ENCODE measurements at places on chromosomes 6 and 20.

- H3K4me1 ChIP-seq = peaks cover 16% of the 10 kb centered on the region
- no peaks in the 10 kb centered on the region for H3K27me3 ChIP-seq
- no peak for DNase-seq
Measured at GRCh38 chr6:106083618-106084017, 2.5 kb upstream of the PRDM1 start.

DNA sequence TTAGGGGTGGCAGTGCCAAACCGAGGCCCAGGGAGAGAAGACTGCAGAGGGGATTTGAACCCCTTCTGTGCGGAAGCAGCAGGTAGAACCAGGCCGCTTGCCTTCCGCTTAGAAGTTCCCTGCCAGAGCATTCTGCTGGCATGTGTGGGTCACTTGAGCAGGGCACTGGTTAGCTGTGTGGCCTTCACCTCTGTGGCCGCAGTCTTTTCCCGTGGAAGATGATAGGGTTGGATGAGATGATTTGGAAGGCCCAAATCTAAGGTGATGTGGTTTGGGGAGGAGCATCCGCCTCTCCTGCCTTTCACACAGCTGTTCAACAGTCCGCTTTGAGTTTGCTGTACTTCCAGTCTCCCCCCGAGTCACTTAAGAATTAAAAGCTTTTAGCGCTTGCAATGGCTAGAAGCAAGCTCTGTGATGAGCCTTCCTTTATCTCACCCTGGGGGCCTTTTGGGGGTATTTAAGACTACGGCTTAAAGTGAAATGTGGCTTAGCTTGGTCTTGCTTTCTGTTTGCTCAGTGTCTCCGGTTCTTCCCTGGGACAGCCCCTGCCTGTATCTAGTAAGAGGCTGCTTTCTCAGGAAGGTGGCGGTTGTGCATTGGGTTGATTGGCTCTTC lies 743 bp downstream of the CMTR1 start:
- peaks cover 5% of the 10 kb centered on the region for H3K4me1 ChIP-seq
- peaks cover 19% of the 10 kb centered on the region for H3K36me3 ChIP-seq
- H3K27me3 ChIP-seq = no peaks in the 10 kb centered on the region
- peak overlapping the region; percentile 80 for H3K4me3 ChIP-seq
- H3K27ac ChIP-seq = no peak overlapping the region

GRCh38 chr6:154428897-154429296 lies 72.3 kb upstream of the IPCEF1 start:
- peaks cover 5% of the 10 kb centered on the region for H3K36me3 ChIP-seq
- no peak overlapping the region for H3K27ac ChIP-seq
- no peak overlapping the region for H3K4me3 ChIP-seq
- 0 out of 2 replicates have a peak, but pooled peaks cover 2% of the 10 kb centered on the region for H3K4me1 ChIP-seq
- no peak for DNase-seq

DNA sequence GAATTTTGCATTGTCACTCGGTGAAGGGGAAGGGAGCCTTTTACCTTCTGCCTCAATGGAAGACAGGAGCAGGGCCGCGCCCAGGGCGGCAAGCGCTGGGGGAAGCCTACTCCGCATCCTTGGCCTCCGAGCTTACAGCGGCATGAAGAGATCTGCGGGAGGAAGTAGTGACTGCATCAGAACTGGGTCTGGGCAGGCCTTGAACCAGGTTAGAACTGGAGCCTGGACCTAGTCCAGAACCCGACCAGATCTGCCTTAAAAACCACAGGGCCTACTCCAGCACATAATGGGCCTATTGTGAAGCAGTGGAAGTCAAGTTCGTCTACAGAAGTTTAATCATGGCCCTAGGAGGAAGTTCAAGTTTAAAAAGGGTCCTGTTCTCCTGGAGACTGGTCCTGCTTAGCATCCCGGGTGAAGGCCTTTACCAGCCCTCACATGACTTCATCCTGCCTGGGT lies 3.1 kb downstream of the COL12A1 start:
- H3K4me3 ChIP-seq = peak overlapping the region; percentile 57
- H3K36me3 ChIP-seq = no peaks in the 10 kb centered on the region
- peaks cover 64% of the 10 kb centered on the region for H3K27me3 ChIP-seq
- peak; percentile 56 for DNase-seq
- H3K4me1 ChIP-seq = no peaks in the 10 kb centered on the region
- no peak overlapping the region for H3K27ac ChIP-seq

- H3K27ac ChIP-seq = no peak overlapping the region
- DNase-seq = no peak
- H3K36me3 ChIP-seq = no peaks in the 10 kb centered on the region
- no peaks in the 10 kb centered on the region for H3K27me3 ChIP-seq
- H3K4me3 ChIP-seq = no peak overlapping the region
Measured at GRCh38 chr6:20708367-20709124, 174.3 kb downstream of the CDKAL1 start.

DNA sequence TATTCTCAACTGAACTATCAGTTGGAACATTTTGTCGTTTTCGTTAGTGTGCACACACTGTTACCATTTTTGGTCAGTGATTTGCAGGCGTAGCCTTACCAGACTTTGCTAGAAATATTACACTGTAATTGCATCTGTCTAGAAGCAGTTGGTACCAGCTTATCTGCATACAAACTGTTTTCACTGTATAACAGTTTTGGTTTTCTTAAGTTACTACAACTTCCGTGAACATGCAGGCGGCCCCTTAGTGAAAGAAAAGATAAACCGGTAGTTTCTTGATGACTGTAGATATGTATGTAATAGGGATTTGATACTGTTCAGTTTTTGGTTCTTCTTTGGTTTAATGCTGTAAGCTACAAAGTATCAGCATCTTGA lies 1.3 kb downstream of the DSTN start:
- no peak overlapping the region for H3K27ac ChIP-seq
- H3K4me3 ChIP-seq = peak overlapping the region; percentile 84
- H3K36me3 ChIP-seq = no peaks in the 10 kb centered on the region
- H3K27me3 ChIP-seq = no peaks in the 10 kb centered on the region
- peaks cover 3% of the 10 kb centered on the region for H3K4me1 ChIP-seq
- no peak for DNase-seq

- H3K27me3 ChIP-seq = no peaks in the 10 kb centered on the region
- H3K27ac ChIP-seq = no peak overlapping the region
- no peak overlapping the region for H3K4me3 ChIP-seq
- H3K36me3 ChIP-seq = no peaks in the 10 kb centered on the region
- no peak for DNase-seq
Measured at GRCh38 chr6:109998159-109998785, 20.2 kb downstream of the GPR6 start.

DNA sequence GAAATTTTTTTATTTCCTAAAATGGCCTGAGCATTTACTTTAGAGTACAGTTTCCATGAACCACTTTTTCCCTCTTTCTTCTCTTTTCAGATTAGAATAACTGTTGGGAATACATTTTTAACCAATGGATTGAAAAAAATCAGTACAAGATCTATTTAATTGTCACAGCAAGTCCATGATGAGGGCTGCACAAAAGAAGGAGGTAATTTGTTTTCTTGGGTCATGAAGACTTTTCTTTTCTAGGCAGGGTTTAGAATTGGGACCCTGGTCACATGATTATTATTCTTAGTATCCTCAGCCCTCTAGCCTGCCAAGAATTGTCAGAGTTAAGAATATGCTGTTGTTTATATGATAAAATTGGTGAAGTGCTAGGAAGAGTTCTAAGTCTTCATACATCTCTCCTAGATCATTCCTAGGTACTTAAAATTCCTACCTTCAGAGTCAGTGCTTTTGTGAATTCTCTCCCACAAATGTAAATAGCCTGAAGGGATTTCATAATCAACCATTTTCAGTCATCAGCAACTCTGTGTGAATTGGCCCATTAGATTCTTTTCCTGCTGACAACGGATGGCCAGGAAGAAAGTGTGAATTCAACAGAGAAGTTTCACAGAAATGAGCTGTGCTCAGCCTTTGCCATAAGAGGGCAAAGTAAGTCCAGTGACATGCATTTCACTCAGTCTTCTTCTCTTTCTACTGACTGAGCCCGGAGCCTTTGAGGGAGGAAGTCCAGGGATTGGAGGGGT lies 32.4 kb upstream of the TPBG start:
- no peak overlapping the region for H3K4me3 ChIP-seq
- no peaks in the 10 kb centered on the region for H3K36me3 ChIP-seq
- no peaks in the 10 kb centered on the region for H3K27me3 ChIP-seq
- no peak overlapping the region for H3K27ac ChIP-seq
- no peaks in the 10 kb centered on the region for H3K4me1 ChIP-seq
- DNase-seq = no peak

DNA sequence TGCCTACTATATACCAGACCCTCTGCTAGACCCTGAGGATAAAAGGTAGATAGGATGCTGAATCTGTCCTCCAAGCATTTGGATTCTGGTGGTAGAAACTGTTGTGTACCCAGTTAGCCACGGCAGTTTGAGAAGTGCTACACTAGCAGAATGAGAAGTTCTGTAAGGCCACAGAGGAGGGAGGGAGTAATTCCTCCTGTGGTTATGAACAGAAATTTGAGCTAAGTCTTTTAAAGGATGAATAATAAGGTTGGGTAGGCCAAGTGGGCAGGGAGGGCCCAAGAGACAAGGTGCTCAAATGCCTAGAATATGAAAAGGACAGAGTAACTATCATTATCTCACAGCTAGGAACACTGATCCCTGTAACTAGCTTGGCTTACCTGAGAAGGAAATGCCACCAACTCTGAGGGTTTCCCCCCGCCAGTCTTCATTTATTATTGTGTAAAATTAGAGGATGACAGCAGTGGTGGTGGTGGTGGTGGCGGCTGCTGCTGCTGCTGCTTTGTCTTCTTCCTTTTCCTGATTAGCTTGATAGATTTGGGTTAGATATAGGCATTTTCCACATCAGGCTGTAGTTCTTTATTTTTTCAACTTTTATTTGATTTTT lies 243.3 kb downstream of the PRL start:
- peaks cover 2% of the 10 kb centered on the region for H3K36me3 ChIP-seq
- no peak for DNase-seq
- no peaks in the 10 kb centered on the region for H3K4me1 ChIP-seq
- H3K4me3 ChIP-seq = no peak overlapping the region

DNA sequence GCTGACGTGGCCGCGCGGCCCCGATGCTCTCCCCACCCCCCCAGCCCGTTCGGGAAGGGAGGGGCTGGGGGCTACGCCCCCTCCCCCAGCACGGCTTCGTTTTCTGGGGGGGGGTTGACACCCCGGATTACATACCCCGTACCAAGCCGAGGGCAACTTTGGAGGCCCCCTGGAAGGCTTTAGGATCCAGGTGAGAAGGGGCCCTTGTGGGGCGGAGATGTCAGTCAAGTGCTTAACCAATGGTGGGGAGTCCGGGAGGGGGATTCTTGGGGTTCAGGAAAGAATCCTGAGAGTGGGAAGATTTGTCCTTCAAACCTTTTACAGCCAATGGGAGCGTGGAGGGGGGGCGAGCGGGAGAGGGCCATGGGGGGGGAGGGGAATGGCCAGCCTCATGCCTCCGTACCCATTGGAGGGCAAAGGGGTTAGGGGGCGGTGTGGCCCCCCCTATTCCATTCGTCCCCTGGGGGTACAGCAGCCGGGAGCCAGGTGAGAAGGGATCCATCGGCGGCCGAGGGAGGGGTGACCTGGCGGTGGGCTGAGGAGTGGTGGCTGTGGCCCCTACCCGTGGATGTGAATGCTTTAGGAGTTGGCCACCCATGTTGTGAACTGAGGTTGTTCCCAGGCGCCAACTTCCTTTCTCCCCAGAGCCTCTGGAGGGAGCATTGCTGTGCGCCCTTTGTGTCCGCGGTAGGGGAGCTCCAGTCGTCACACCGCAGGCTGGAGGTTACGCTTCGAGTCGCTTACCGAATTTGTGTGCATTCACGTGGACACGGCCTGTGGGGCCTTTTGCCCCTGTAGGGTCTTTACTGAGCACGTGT lies 682 bp downstream of the BRD2 start:
- peaks cover 21% of the 10 kb centered on the region for H3K36me3 ChIP-seq
- no peaks in the 10 kb centered on the region for H3K27me3 ChIP-seq
- peak; percentile 87 for DNase-seq
- H3K27ac ChIP-seq = peak overlapping the region; percentile 99
- peak overlapping the region; percentile 97 for H3K4me3 ChIP-seq
- H3K4me1 ChIP-seq = no peaks in the 10 kb centered on the region

DNA sequence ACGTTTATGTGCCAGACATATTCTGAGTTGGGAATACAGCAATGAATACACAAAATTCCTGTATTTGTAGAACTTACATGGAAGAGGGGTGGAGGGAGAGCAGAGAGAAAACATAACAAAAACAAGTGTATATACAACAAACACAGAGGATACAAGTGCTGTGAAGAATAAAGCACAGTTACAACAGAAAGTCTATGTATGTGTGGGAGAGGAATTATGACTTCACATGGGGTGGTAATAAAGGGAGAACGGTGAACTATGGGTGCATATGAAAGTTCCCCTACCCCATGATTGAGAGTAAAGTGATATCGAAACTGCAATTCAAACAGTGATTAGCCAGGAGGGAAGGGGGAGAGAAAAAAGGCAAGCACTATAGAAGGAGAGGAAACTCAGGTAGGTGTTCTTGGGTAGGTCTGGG lies 24.6 kb downstream of the HBS1L start:
- H3K27ac ChIP-seq = no peak overlapping the region
- peaks cover 2% of the 10 kb centered on the region for H3K4me1 ChIP-seq
- H3K27me3 ChIP-seq = no peaks in the 10 kb centered on the region
- H3K36me3 ChIP-seq = no peaks in the 10 kb centered on the region
- DNase-seq = no peak

DNA sequence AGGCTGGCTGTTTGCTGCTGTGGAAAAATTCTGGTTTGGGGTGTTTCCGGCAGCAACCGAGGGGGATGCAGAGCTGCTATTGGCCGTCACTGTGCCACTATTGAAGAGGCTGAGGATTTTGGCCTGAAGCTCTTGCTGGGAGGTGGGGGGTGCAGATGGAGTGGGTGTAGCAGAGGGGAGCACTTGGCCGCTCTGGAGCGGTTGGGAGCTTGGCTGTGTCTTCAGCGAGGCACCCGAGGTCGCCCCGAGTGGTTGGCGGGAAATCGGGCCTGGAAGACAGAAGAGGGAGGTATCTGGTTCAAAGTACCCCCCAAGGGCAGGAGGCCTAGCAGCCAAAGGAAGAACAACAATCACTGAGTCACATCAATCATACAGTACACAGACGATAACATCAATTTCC lies 27.1 kb downstream of the NCOA5 start:
- DNase-seq = no peak
- H3K27ac ChIP-seq = no peak overlapping the region
- H3K4me1 ChIP-seq = peaks cover 12% of the 10 kb centered on the region
- H3K27me3 ChIP-seq = peaks cover 3% of the 10 kb centered on the region
- H3K4me3 ChIP-seq = no peak overlapping the region

GRCh38 chr6:37280162-37280887 lies 22.4 kb upstream of the TMEM217 start:
- H3K27ac ChIP-seq = no peak overlapping the region
- H3K27me3 ChIP-seq = no peaks in the 10 kb centered on the region
- no peaks in the 10 kb centered on the region for H3K4me1 ChIP-seq
- no peak for DNase-seq
- H3K4me3 ChIP-seq = no peak overlapping the region

Measured in H1 (cell line).